ENCODE measurements at places on chromosomes 6 and 20.

- DNase-seq, result no peak
Measured at GRCh38 chr20:62064770-62065673, 659 bp downstream of the TAF4 start.

GRCh38 chr6:148263010-148263409 is 79.6 kb upstream of the SASH1 start:
- no peak for DNase-seq

- no peak for DNase-seq
Measured at GRCh38 chr6:58198301-58198700, 880.9 kb downstream of the PRIM2 start.

GRCh38 chr6:123000244-123000770 is 4.3 kb downstream of the CLVS2 start:
- no peak for DNase-seq

GRCh38 chr6:157339432-157339831 is 16.1 kb upstream of the TMEM242 start:
- DNase-seq, result no peak

GRCh38 chr20:25726357-25726756 is 29.7 kb upstream of the ZNF337 start:
- no peak for DNase-seq

DNA sequence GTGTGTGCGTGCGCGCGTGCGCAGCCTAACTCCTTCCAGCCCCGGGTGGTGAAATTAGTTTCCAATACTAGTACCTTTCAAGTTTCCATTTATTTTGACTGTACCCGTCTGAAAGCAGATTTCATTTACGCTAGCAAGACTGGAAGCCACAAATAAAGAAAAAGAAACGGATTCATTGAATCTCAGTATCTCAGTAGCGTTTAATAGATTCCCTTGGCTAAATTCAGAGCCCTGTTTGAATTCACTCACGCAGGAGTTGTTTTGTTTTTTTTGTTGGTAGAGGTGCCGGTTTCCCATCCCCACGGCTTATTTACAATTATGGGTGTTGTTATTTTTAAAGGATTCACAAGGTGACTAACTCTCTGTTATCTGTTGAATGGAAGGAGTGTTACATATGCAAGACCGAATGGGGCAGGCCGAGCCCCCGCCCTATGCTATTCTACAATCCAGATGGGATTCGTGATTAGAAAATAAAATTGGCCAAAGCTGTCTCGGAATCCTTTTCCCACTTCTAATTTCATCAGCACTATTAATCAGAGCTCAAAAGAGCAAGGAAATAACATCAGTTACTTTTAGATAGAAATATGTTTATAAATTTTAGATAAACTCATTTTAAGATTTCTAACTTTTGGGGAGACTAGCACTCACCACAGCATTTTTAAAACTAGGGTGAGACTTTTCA is 2.3 kb upstream of the INSM1 start:
- no peak for DNase-seq

DNA sequence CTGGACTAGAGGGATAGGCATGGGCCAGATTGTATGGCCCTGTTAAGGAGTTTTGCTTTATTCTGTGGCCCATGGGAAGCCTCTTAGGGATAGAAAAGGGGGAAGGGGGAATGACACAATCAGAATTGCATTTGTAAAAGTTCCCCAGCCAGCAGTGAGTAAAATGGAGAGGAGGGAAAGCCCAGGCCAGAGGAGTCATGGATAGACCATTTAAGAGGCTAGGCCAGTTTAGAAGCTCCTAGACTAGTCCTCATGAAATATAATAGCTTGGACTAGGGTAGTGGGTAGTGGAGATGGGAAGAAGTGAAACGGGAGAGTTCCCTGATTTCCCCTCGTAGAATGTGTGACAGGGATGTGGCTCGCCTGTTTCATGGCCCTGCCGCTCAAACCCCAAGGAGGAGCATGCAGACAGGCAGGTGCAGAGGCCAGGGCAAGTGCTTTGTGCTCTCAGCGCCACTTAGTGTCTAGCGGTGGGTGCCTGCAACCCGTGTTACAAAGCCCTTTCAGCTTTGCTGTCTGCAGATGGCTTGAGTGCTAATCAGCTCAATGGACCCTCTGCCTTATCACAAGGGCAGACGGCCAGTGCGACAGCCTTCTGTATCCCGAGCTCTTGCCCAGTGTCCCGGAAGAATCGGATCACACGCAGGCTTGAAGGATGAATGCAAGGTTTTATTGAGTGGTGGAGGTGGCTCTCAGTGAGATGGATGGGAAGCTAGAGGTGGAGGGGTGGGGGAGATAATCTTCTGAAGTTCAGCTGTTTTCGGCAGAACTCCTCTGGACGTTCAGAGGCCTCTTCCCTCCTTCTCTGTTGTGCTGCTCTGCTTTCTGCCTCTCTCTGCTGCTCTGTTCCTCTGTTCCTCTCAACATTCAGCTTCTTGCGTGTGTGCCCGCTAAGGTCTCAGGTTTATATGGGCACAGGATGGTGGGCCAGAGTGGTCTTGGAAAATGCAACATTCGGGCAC is 141.1 kb downstream of the CEP57L1 start:
- DNase-seq, result no peak

GRCh38 chr6:31574106-31575061 is 981 bp upstream of the TNF start:
- DNase-seq, result no peak

DNA sequence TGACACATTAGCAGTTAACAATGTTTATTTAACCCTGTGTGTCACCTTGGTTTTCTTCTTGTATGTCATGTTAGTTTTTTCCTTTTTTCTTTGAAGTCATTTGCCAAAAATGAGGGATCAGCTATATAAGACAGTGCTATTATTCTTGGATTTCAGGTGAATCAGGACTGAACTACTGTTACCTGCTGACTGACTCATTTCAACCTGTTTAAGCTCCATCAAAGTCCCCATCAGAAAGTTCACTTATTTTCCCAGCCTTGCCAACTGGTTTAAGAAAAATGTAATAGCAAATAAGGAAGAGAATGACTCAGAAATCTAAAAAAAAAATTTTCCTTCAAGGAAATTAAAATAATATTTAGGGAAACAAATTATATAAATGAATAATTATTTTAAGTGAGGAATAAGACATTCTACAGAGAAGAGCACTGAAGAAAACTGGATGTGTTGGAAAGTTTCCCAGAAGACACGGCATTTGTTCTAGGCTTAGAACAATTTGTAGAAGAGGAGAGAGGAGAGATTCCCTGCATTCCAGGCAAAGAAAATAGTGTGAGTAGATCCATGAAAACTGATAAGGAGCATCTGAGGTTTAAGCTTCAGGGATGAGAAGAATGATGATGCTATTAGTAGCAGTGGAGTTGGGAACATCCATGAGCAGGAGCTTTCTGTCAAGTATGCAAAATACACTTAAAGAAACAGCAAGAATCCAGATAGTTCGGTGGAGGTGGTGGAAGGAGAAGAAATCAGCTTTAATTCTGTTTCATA is 84.9 kb upstream of the SIM1 start:
- DNase-seq, result no peak

DNA sequence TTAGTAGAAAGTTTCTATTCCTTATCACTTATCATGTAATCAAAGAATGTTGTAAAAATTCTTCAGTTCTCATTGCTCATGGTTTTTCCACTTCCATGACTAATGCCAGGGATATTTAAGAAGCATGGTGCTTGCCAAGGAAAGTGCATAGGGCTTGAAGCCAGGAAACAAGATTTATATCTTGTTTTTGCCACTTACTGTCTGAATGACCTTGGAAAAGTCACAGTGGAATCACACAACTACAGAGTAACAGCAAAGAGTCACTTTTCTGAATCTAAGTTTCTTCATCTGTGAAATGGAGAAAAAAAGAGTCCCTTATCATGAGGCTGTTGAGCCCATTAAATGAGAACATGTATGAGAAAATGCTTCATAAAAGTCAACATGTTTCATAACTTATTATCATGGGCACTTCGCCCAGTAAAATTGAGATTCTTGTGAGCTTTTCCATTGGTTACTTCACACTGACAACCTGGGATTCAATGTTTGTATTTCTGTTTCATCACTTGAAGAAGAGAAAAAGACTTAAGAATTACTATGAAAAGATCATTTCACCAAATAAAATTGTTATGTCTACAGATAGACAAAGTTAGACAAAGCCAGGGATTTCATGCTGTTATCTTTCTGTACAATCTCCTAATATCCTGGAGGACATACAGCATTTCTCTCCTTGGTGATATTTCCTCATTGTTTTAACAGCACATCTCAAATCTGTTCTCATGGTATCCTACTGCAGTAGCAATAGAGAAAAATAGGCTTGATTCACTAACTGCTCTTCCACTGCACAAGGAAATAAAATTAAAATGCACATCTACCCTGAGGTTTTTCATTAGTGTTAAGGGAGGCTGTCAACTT is 7.6 kb upstream of the BMP5 start:
- DNase-seq, result no peak

GRCh38 chr20:46013829-46014516 is 5.3 kb downstream of the MMP9 start:
- peak; percentile 46 for DNase-seq

DNA sequence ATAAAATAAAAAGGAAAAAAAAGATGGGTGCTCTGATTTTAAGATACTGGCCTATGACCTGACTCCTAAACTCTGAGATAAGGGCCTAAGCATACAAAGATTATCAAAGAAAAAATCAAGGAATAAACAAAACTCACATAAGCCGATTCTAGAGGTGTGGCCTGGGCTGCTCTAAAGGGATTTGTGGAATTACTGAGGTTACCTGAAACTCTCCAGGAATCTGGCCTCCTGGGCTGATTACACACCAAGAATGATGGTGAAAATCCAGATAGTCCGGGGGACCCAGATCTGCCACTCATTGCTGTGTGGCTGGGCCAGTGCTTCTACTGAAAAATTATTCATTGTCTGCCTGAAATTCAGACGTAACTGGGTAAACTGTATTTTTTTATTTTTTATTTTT is 122.7 kb upstream of the RNF24 start:
- no peak for DNase-seq

DNA sequence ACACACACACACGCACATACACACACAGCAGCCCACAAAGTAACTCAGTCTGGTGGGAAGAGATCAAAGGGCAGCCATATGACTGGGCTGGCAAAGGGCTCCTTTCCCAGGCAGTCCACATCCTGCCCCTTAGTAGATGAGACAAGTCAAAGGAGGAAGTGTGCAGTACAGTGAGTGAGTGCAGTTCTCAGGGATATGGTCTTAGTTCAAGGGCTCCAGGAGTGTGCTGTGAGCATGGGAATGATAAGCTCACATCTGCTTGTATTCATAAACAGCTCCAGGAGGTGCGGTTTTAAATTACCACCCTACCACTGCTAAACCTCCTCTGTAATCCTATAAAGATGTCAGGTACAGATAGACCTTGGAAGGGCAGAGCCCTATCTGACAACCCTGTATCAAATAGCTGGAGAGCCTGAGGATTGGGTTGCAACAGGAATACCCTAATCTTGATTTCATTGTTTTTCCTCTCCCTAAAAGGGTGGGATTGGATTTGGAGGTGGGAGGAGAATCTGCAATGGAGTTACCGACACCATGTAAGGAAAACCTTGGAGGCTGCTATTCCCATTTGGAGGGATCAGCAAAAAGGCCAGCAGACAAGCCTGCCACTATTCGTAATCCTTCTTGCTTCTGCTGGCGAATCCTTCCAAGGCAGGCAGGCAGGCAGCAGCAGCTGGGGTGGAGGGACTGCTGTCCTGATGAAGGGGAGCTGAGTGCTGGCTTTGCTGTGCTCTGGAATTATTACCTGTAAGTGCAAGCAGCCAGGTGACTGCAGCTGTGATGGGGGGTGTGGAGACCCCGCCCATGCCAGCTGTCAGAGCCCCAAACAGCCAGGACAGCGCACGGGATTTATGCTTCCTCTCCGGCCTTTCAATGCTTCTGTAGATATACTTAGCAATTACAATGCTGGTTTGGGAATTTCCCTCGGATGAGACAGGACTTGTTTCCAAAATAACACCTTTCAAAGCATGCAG is 342.7 kb downstream of the PRL start:
- DNase-seq, result no peak

DNA sequence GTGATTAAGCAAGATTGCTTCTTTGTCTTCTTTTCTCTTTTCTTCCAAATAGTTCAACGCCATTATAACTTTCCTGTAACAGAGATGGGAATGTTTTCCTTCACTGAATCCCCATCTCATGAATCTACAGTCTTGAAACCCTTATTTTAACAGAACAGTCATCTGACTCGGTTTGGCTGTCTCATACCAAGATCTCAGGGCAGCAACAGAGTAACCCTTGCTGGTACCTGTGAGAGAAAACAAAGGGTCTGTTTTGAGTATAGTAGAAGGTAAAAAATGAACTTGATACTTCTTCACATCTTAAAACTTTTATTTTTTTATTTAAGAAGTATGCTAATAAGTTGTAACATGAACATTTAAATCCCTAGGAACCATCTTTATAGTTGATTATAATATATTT is 19.6 kb upstream of the DSE start:
- no peak for DNase-seq
